HT1080 (cell line): ENCODE measurements at places on chromosomes 3 and 15.

DNA sequence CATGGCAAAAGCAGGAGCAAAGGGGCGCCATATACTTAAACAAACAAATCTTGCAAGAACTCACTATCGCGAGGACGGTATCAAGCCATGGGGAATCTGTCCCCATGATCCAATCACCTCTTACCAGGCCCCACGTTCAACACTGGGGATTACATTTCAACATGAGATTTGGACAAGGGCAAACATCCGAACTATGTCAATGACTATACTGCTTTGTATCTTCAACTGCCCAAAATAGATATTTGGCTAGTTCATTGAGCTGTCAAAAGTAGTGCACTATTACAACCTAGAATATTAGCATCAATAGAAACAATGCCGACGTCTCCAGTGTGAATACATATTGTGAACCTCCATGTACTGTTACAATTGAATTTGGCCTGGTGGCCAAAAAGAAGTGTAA, 760.4 kb downstream of the MCTP2 start:
- no peak for DNase-seq

DNA sequence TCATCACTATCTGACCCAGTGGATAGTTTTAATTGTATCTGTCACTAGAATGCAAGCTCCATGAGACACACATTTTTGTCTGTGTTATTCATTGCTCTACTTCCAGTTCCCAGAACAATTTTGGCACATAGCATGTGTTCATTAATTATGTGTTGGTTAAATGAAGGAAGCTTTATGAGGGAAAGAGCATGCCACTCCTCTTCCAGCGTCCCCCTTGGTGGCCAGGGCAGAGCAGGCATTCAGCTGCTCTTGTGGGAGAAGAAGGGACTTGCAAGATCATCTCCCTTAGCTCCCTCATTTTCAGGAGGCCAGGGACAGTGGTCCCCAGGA, 489 bp upstream of the GALNT15 start:
- no peak for DNase-seq

DNA sequence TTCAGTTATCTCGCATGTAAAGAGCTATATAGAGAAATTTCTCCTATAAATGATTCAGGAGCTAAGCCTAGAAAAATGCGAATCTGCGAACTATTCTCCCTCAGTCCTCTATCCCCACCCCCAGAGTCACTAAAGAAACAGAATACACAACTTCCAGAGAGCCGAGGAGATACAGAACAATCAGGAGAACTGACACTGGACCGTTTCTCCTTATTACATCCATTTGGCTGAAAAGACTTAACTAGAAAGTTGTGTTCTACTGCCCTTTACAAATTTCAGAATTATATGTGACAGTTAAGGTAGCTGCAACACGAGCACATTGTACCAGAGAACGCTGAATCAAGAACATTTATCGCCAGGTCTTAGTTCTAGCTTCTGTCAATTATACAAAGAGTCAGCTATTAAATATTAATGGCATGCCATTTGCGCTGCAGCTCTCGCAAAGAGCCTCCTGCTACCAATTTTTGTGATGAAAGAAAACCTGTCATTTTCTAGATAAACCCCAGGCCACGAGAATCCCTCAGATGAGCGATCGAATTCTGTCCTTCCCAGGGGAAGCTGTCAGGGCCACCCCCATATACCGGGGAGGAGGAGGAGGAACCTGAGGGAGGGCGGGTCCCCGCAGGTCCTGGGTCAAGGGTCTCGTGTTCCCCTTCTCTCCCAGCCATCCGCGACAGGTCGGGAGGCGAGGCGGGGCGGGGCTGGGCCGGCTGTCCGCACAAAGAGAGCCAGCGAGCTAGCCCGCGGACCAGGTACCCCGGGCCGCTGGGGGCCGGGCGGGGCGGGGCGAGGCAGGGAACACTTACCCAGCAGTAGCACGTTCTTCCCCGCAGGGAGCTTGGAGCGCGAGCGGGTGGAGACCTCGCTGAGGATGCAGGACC, 878 bp downstream of the DYNC1LI1 start:
- DNase-seq: peak; percentile 50

DNA sequence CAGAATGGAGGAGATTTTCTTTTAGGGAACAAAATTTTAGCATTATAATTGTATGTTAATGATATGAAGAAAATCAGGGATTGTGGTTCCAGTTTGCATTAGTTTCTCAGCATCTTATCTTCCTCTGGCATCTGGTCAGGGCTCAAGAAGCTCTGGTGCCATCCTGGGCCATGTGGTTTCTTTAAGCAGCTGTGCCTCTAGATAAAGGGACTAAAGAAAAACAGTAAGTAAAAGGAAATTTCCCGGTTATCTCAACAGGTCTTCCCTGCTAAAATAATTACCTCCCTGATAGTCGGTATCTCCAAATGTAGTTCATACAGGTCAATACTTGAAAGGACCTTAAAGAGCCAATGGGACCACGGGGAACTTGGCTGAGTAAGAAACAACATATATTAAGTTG, 375.1 kb upstream of the RBMS3 start:
- DNase-seq: no peak

GRCh38 chr3:113597596-113598354, 65.4 kb downstream of the SIDT1 start:
- DNase-seq: no peak

GRCh38 chr3:25455441-25456132, 27.5 kb downstream of the RARB start:
- DNase-seq: no peak

DNA sequence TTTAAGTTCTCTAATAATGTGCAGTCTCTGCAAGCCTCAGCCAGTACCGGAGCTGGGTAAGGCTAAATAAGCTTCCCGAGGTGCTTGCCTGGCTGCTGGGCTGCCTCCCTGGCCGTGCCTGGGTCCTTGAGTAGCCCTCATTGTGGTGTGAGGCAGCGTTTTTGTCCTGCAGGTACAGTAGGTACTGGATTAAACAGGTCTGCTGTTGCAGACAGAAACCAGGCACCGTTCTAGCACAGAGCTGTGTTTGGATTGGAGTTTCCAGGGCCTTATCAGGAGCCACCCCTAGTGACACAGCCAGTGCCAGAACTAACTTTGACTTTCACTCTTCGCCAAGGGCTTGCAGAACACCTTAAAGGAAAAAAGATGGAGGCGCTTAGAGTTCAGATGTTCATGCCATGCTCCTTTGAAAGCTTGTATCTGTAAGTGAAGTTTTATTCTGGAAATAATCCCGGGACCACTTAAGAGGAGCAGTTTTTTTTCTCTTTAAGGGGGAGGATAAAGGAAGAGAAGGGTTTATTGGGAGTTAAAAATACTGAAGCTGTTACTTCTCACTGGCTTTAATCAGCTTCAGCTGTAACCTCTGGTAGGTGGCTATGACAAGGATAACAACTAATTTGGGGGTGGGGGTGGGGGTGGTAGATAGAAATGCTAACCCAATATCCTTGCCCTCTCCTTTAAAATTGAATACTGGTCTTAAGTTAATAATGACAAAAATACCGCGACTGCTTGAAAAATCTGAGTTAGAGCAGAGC, 126.8 kb downstream of the MITF start:
- no peak for DNase-seq

DNA sequence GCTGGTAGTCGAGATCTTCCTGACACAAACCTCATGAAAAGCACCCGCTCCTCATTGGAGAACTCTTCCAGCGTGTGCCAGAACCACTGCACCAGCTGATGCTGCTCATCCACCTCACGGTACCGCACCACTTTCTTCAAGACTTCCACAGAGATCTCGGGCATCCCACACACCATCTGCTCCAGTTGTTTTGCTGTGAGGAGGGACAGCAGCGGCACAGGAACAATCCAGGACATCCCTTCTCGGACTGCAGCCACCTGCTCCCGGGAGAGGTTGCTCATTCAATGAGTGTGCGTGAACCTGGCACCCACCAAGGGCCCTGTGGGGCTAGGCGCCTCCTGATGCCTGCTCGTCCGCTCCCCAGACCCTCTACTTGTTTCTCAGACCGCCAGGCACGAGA, 15.1 kb downstream of the FBXL22 start:
- no peak for DNase-seq

DNA sequence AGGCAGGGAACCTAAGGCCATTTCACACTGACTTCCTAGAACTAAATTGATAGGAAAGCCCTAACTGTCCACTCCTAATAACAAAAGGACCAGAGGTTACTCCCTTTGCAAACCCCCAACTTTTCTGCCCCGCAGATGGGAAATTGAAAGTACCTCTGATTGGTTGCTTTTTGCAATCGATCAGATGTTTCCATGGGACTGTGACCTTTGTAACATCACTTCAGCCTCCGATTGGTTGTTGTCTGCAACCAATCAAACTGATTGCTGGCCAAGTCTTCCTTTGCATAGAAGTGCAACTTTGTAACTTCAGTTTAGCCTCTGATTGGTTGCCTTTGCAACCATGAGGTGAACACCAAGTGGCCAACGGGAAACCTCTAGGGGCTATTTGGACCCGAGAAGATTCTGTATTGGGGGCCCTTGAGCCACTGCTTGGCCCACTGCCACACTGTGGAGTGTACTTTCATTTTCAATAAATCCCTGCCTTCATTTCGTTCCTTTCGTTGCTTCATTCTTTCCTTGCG, 11.3 kb upstream of the KNL1 start:
- peak; percentile 53 for DNase-seq

GRCh38 chr3:196617256-196617655, 22.2 kb upstream of the NRROS start:
- no peak for DNase-seq
